Naive thymus-derived CD8-positive, alpha-beta T cell (primary cell): ENCODE measurements at places on chromosomes 16 and 17. TPM values are rescaled to one million over a fixed set of nuclear protein-coding genes. Genes with fewer than 3 reads are reported as not detected.

Gene FN3KRP
- total RNA-seq = 42.8 TPM

Gene KRTAP4-5
- not detected for total RNA-seq

Gene MYH2
- total RNA-seq = not detected

Gene ZNF423
- not detected for total RNA-seq

Gene HS3ST4
- not detected for total RNA-seq

Gene ATP1B2
- total RNA-seq = 0.36 TPM

Gene NOG
- total RNA-seq = 108 TPM

Gene WNK4
- total RNA-seq = 0.27 TPM

Gene ITPRIPL2
- 0.14 TPM for total RNA-seq

Gene ANKS4B
- not detected for total RNA-seq

Gene KIF2B
- total RNA-seq = not detected

Gene WSCD1
- total RNA-seq = not detected

Gene KRT16
- total RNA-seq = not detected

Gene DOC2A
- total RNA-seq = not detected

Gene TMEM208
- total RNA-seq = 40.0 TPM

Gene RNF157
- 46.1 TPM for total RNA-seq

Gene IL17C
- 0.60 TPM for total RNA-seq
